Globus pallidus (tissue), 1 donor: ENCODE measurements at places on chromosomes 1 and 21.

DNA sequence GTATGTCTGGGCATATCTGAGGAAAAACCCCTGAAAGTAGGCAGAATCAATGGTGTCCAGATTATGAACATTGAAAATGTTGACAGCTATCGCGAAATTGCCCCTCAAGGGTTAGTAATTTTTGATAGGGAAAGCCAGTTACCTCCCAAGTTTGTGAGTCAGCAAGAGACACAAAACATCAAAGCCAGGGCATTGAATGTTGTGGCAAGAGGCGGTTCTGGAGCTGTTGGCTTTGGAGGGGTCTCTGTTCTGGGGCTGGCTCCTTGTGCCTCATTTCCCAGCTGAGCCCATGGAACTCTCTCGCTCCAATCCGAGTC is 10.6 kb upstream of the S100A11 start:
- DNase-seq: no peak

DNA sequence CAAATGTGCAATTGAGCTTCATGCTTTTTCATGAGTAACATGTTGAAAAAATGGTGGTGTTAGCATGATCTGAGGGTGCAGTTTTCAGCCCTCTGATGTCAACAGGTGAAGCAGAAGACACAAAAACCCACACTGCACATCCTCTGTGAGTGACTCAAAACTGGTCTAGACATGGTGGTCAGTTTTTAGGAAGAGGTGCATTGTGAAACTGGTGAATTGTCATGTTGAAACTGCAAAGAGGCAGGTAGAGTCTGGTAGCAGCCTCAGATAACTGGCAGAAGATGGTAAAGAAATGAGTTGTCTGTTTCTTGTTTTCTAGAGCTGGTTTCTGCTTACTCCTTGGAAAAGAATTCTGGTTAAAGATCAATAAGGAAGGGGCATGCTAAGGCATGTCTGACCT is 97.3 kb upstream of the HMCN1 start:
- DNase-seq: no peak

- no peak for DNase-seq
Measured at GRCh38 chr1:29119121-29119929, 4.4 kb downstream of the TMEM200B start.

DNA sequence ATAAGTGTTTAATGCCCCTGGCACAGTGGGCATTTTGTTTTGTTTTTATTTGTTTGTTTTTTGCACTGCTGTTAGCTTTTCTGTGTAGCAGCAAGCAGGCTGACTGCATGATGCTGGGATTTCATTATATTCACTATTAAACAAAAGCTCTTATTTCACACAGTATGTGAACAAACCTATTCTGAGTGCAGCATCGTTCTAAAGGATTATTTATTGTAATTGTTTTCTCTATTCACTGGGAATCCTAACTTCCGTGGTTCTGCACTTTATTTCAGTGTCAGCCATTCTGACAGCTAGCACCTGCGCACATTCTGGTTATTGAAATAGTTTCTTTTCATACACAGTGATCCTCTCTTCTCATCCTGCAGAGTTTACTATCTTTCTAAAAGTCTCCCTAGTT is 595.0 kb downstream of the NEGR1 start:
- DNase-seq: no peak

DNA sequence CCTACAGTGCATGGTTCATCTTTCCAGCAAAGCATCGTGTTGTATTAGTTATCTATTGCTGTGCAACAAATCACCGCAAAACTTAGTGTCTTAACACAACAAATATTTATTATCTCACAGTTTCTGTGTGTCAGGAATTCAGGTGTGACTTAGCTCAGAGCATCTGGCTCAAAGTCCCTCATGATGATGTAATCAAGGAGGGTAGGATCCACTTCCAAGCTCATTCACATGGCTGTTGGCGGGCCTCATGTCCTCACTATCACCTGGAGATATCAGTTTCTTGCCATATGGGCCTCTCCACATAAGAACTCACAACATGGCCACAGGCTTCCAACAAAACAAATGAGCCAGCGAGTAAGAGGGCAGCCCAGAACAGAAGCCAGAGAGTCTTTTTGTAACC is 135.6 kb upstream of the GJB5 start:
- DNase-seq: no peak

DNA sequence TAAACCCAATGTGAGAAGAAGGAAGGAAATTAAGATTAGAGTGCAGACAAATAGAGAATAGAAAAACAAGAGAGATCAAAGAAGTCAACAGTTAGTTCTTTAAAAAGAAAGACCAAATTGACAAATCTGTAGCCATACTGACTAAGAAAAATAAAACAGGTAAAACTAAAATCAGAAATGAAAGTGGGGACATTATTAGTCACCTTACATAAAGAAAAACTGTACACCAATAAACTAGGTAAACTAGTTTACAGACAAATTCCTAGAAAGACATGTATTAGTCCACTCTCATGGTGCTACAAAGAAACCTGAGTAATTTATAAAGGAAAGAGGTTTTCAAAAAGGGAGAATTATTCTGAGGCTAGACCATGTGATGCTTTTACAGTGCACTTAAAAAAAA is 22.3 kb downstream of the BLZF1 start:
- no peak for DNase-seq

- no peak for DNase-seq
Measured at GRCh38 chr1:152050886-152051675, 14.3 kb upstream of the S100A11 start.

- DNase-seq: no peak
Measured at GRCh38 chr1:80310703-80311245, 1304.2 kb upstream of the ADGRL4 start.

GRCh38 chr1:53653631-53654030 is 85.3 kb downstream of the GLIS1 start:
- no peak for DNase-seq

- DNase-seq: no peak
Measured at GRCh38 chr1:42165511-42166210, 1.1 kb upstream of the GUCA2A start.

GRCh38 chr1:241696172-241696814 is 44.2 kb downstream of the WDR64 start:
- DNase-seq: no peak

- DNase-seq: no peak
Measured at GRCh38 chr1:52550447-52550846, 2.4 kb downstream of the TUT4 start.

GRCh38 chr1:24414775-24415333 is 748 bp upstream of the NIPAL3 start:
- no peak for DNase-seq

DNA sequence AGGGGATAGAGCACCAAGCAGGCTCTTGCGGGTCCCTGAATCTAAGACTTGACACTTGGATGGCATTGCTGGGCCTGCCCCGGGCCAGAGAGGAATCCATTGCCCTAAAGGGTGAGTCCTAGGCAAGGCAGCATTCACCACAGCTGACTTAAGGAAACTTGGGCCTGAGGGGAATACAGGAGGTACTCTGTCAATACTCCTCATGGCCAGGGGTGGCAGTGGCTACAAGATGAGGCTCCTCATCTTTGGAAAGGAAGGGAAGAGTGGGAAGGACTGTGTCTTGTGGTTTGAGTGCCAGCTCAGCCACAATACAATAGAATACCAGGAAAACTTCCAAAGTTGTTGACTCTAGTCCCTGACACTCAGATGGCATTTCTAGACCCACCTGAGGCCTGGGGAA is 5.1 kb downstream of the KRTAP22-1 start:
- no peak for DNase-seq

GRCh38 chr1:83704350-83704749 is 294.6 kb downstream of the TTLL7 start:
- no peak for DNase-seq

- no peak for DNase-seq
Measured at GRCh38 chr1:17667641-17668040, 87.5 kb upstream of the ACTL8 start.

GRCh38 chr1:226891846-226892523 is 21.6 kb downstream of the PSEN2 start:
- DNase-seq: no peak

DNA sequence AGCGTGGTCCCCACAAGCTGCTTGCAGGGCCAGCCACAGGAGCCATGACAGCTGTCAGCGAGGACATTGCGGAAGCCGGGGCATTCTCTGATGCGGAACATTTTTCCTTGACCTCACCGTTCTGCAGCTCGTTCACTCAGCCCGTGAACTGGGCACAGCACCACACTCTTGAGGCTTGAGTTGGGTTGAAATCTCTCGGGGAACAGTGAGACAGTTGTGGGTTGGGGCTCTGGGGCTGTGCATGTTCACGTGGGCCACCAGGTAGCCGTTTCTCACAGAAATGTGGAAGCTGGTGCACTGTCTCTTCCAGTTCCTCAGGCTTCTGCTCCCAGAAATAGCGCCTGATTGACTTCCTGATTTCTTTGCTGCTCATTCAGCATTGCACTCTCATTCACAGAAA is 69.8 kb downstream of the SPSB1 start:
- peak; percentile 68 for DNase-seq

GRCh38 chr1:43547538-43548072 is 16.9 kb downstream of the PTPRF start:
- peak; percentile 87 for DNase-seq

- DNase-seq: peak; percentile 32
Measured at GRCh38 chr1:52365071-52365745, 797 bp downstream of the CC2D1B start.

DNA sequence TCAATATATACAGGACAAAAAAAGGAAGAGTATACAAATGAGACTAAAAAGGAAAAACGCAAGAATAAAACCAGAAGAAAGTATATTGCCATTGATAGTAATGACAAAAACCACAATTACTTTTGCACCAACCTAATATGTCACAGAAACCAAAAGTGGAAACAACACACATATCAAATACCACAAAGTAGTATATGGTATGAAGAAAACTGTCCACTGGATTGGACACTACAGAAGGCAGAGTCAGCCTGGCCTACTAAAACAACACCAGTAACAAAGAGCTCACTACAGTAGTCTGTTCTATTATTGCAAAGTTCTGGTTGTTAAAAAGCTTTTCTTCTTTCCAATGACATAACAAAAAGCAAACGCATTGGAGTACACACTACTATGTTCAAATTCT is 17.7 kb downstream of the TESK2 start:
- DNase-seq: no peak

DNA sequence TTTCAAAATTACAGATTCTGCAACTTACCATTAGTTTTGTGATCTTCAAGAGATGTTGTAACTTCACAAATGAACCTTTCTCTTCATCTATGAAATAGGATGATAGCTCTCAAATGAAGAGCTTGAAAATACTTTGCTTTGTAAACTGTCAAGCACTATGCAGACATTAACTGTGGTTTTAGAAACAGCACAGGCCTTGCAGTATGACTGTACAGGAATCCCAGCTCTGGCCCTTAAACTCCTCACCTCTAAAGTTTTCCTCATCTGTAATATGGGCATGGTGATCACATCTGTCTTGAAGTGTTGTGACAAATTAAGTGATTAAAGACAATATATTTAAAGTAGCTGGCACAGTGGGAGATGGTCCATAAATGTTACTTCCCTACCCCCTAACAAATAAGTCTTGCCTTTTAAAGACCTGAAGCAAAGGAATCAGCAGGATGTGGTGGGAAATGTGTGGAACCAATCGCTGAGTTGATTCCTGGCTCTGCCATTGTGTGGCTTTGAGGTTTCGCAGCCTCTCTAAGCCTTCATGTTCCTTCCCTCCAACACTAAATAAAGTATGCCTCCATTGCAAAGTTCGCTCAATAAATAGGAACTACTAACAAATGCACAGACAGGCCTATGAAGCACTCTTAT is 5.5 kb upstream of the PTP4A2 start:
- DNase-seq: no peak

- DNase-seq: no peak
Measured at GRCh38 chr1:43620956-43621355, 29.0 kb upstream of the KDM4A start.

DNA sequence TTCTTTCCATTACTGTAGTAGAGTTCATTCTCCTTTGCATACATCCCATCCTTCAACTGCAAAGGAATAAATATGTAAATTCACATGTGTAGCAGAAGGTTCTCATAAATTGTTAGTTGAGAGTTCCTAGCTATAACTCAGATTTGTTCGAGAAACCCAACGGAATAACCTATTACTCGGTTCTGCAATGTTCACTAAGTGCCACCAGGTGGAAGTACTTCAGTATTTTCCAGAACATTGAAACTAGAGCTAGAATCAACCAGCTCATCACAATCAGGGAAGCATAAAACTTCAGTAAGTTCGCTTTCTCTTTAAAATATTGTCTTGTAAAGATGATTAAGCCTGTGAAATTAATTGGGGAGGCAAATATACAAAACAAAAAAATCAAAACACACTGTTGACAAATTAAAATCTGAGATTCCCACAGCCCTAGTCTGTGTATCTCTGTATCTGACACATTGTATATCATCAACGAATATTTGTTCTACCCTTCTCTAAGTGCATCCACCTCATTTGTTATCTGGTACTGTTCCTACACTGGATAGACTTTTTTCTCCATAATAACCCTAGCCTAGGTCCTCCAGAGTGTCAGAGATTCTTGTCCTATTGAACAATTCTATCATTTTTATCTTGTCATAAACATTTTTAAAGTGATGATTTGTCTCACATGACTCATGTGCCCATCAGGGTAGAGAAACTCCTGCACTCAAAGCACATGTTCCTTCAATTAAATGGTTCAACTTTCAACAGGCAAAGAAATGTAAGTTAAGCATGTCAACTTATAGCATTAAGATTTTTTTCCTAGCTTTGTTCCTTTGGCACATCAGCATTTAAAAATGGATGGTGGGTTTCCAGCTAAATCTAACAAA is 31.9 kb downstream of the MROH9 start:
- DNase-seq: peak; percentile 31

GRCh38 chr1:214514032-214514818 is 37.2 kb downstream of the PTPN14 start:
- DNase-seq: no peak
